Left lobe of liver (tissue), 2 donors: ENCODE measurements at places on chromosomes 13 and 19. TPM values are rescaled to one million over a fixed set of nuclear protein-coding genes. Genes with fewer than 3 reads are reported as not detected.

B3GNT8 gene
- total RNA-seq = 0.65 TPM

ICAM5 gene
- 0.30 TPM for total RNA-seq

RFPL4A gene
- 1.0 TPM for total RNA-seq

GZMM gene
- total RNA-seq = 0.33 TPM

IQCN gene
- 2.8 TPM for total RNA-seq

SIGLEC5 gene
- not detected for total RNA-seq

GJB2 gene
- 30.7 TPM for total RNA-seq

LRRC8E gene
- total RNA-seq = 4.3 TPM

GPC5 gene
- total RNA-seq = 0.65 TPM

STARD13 gene
- 14.1 TPM for total RNA-seq

YJU2 gene
- total RNA-seq = 8.1 TPM

UGGT2 gene
- total RNA-seq = 7.3 TPM

PSG1 gene
- not detected for total RNA-seq
